Esophagus squamous epithelium (tissue), 5 donors: ENCODE measurements at places on chromosomes 4 and X.

DNA sequence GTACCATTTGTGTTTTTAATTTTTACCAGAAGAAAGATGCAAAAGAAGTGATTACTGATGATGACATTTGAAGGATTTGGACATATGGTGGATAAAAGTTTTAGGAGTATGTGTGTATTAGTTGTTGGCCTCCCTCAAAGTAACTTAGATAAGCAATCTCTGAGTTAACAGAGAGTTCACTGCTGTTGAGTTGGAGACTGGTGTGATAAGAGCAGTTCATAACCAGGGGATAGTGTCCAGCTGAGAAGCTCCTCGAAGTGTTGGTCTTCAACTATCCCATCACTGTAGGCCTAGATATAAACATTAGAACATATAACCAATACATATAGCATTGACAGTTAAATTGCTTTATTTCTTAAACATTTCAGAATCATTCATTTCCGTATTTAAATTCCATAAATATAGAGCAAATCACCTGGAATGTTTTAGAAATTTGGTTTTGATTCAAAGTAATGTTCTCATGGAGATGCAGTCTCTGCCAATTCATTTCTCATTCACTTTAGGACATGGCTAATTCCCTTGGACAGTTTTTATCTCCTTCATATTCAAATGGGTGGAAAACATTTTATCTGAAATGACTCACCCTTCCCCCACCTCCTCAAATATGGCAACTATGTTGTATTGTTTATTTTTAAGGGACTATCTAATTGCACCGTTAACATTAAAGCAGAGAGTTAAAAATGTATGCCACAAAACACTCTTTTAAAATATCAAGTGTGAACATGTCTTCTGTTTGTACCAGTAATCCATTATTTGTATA is 136.8 kb upstream of the SLC4A4 start:
- H3K4me1 ChIP-seq: no peaks in the 10 kb centered on the region
- no peak for DNase-seq
- no peaks in the 10 kb centered on the region for H3K36me3 ChIP-seq
- H3K27me3 ChIP-seq: no peaks in the 10 kb centered on the region
- H3K27ac ChIP-seq: no peak overlapping the region

- no peaks in the 10 kb centered on the region for H3K27me3 ChIP-seq
- no peak overlapping the region for H3K27ac ChIP-seq
- no peaks in the 10 kb centered on the region for H3K4me1 ChIP-seq
- no peak overlapping the region for H3K4me3 ChIP-seq
- no peak for DNase-seq
- H3K36me3 ChIP-seq: no peaks in the 10 kb centered on the region
Measured at GRCh38 chr4:95186666-95187065, 362.1 kb downstream of the UNC5C start.

DNA sequence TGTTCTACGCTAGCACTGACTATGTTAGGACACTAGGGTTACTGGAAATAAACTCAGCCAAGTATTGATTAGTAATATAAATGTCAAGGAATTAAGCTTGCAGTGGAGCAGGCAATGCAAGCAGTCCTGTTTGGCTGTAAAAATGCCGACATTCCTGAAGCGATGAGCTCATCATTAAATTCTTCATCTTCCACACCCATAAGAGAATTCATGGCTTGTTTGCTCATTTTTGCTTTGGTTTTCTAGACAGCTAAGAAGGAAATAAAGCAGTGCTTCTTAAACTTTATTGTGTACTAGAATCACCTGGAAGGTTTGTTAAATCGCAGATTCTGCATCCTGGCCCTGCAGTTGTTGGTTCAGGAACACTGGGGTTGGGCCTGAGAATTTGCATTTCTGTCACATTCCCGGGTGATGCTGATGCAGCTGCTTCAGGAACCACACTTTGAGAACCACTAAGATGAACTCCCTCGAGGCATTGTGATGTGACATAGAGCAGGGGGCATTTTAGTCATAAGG is 17.8 kb downstream of the ANXA3 start:
- H3K4me1 ChIP-seq: no peaks in the 10 kb centered on the region
- H3K4me3 ChIP-seq: no peak overlapping the region

GRCh38 chr4:184238072-184238745 is 20.5 kb upstream of the ENPP6 start:
- H3K27ac ChIP-seq: no peak overlapping the region
- H3K4me3 ChIP-seq: no peak overlapping the region
- no peaks in the 10 kb centered on the region for H3K4me1 ChIP-seq
- no peaks in the 10 kb centered on the region for H3K36me3 ChIP-seq

- no peaks in the 10 kb centered on the region for H3K4me1 ChIP-seq
- no peak overlapping the region for H3K27ac ChIP-seq
- no peaks in the 10 kb centered on the region for H3K27me3 ChIP-seq
- no peak for DNase-seq
Measured at GRCh38 chr4:13912966-13913365, 285.4 kb upstream of the BOD1L1 start.

DNA sequence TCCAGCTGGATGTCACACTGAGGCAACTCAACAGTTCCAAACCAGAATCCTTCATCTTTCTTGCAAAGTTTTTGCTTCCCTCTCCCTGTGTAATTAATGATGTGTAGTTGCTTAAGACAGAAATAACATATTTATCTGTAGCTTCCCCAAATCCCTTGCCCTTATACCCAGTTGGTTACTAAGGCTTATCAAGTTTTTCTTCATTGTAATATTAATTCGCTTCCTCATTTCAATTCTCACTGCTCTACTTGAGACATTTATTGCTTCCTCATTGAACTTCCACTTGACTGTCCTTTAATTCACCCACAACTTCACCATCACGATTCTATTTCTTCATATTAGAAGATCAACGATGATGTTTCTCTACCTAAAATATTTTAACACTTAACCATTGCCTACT is 386.6 kb upstream of the CPEB2 start:
- H3K27ac ChIP-seq: no peak overlapping the region
- H3K4me3 ChIP-seq: no peak overlapping the region
- DNase-seq: no peak
- no peaks in the 10 kb centered on the region for H3K4me1 ChIP-seq
- H3K27me3 ChIP-seq: no peaks in the 10 kb centered on the region
- no peaks in the 10 kb centered on the region for H3K36me3 ChIP-seq

GRCh38 chrX:13473442-13474163 is 95.8 kb upstream of the EGFL6 start:
- H3K4me3 ChIP-seq: no peak overlapping the region
- no peak for DNase-seq
- H3K27ac ChIP-seq: peak overlapping the region; percentile 66
- no peaks in the 10 kb centered on the region for H3K36me3 ChIP-seq
- peaks cover 4% of the 10 kb centered on the region for H3K4me1 ChIP-seq

DNA sequence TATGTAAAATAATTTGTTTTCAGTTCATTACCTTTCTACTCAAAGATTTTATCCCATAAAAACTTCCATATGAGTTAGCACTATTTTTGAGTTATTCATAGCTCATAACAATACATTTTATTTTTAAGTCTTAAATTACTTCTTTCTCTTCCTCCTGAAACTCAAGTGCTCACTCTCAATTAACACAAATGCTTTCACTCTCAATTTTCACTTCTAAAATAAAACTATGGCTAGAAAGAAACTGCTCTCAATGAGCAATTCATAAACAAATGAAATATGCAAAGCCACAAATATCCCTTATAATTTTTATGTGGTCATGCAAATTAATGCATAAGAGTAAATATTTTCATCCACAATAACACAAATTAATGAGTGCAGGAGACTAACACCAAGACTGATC is 38.8 kb downstream of the MAML3 start:
- no peak for DNase-seq
- no peaks in the 10 kb centered on the region for H3K27me3 ChIP-seq
- no peak overlapping the region for H3K27ac ChIP-seq
- no peak overlapping the region for H3K4me3 ChIP-seq

GRCh38 chr4:1599491-1600210 is 84.5 kb downstream of the FAM53A start:
- no peaks in the 10 kb centered on the region for H3K4me1 ChIP-seq
- H3K27me3 ChIP-seq: no peaks in the 10 kb centered on the region
- H3K4me3 ChIP-seq: no peak overlapping the region
- H3K27ac ChIP-seq: no peak overlapping the region
- no peak for DNase-seq

GRCh38 chr4:113212613-113213012 is 163.2 kb downstream of the ANK2 start:
- H3K4me1 ChIP-seq: no peaks in the 10 kb centered on the region
- DNase-seq: no peak
- no peak overlapping the region for H3K27ac ChIP-seq
- H3K36me3 ChIP-seq: no peaks in the 10 kb centered on the region
- no peak overlapping the region for H3K4me3 ChIP-seq
- H3K27me3 ChIP-seq: no peaks in the 10 kb centered on the region

GRCh38 chr4:98521486-98521885 is 136.9 kb downstream of the TSPAN5 start:
- H3K4me1 ChIP-seq: peaks cover 14% of the 10 kb centered on the region
- no peak overlapping the region for H3K27ac ChIP-seq
- no peak overlapping the region for H3K4me3 ChIP-seq
- no peaks in the 10 kb centered on the region for H3K36me3 ChIP-seq
